Astrocyte of the hippocampus (primary cell): ENCODE measurements at places on chromosomes 5 and 9.

GRCh38 chr9:91908746-91909145 is 41.3 kb downstream of the ROR2 start:
- no peak for DNase-seq

- no peak for DNase-seq
Observed at GRCh38 chr5:105350486-105351140, 1788.0 kb upstream of the NUDT12 start.

DNA sequence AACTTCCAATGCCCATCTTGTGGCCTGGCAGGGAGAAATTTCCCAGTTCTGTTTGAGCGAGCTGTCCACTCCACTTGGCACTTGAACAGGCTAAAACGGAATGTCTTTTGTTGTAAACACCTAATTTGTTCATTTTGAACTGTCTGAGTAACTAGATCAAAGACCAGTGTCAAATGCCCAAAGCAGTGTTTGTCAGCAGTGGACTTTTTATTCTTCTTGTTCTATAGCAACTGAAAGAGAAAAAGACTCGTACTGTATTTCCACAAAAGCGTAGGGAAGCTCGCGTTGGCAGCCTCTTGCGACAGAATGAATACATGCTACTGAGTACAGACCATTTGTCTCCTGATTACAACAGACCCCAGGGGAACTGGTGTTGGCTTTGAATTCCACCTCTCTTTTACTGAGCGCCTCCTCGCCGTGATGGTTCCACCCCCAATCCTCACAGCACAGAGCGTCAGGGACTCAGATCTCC is 601.8 kb upstream of the ZNF608 start:
- DNase-seq, result peak; percentile 68

GRCh38 chr5:34598177-34598794 is 57.8 kb upstream of the RAI14 start:
- DNase-seq, result peak; percentile 92

DNA sequence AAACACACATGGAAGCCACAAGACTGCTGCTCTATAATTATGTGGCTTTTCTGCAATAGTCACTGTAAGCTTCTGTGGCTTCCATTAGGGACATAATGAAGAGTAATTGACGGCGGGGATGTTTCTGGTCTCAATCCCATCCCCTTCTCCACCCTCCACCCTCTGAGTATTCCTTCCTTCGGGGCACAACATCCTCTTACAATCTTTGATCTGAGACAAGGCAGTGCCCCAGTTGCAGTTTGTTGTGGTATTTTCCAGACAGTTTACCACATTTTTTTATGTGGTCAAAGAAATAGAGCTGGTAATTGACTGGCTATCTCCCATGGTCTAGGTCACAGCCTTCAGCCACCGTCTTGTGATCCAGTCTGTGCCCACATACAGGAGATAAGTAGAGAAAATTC is 277.7 kb downstream of the NR2F1-AS1 start:
- DNase-seq, result peak; percentile 61

- no peak for DNase-seq
Observed at GRCh38 chr5:1033178-1033577, 24.6 kb downstream of the NKD2 start.

GRCh38 chr9:131762356-131762932 is 22.6 kb upstream of the RAPGEF1 start:
- DNase-seq, result peak; percentile 82

GRCh38 chr9:99745085-99745484 is 76.6 kb upstream of the NR4A3 start:
- no peak for DNase-seq
